Activated CD8-positive, alpha-beta memory T cell treated with anti-CD3 and anti-CD28 coated beads for 24 hours (primary cell): ENCODE measurements at places on chromosomes 7 and 10.
A peak's percentile ranks its signal among the peaks of the same experiment; 100 is the strongest.

DNA sequence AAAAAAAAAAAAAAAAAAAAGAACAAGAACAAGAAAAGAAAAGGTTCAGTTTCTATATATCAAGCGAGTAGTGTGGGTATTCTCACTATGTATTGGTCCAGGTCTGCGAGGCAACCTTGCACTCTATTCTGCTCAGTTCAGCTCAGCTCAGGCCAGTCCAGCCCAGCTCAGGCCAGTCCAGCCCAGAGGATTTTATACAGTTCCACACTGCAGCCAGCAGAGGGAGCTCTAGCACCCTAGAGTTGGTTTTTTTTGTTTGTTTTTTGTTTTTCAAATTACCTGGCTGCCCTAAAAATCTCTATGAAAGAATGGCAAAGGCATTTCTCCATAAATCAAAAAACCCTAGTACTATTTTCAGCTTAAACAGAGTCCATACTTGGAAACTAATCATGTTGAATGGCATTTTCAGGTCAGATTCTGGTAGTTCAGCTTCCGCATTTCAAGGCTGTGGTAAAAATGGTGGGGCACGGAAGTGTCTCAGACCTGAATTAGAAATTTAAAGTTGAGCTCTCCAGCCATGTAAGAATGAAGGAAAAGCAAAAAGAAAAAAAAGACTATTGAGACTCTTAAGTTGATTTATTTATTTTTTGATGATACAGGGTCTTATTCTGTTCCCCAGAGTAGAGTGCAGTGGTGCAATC, 55.2 kb upstream of the GSDME start:
- DNase-seq, result peak; percentile 78

DNA sequence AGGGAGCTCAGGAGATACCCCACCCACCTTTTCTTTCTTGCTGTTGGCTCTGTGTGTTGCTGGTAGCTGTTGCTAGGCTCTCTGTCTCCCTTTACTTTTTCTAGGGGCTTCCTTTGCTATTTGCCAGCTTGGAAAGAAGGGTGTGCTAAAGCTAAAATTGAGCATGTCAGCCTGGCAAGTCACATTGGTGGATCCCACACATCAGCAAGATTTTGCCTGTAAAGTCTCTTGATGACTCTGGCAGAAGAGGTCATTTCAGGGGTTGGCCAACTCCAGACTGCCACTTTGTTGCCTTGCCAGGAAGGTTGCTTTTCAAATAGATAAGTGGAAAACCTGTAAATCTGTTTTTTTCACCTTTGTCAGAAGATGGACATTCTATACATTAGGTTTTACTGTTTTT, 9.9 kb downstream of the CCNY start:
- DNase-seq, result no peak

GRCh38 chr7:231858-232246, 39.5 kb downstream of the FAM20C start:
- no peak for DNase-seq

GRCh38 chr7:74252893-74253292, 1.3 kb downstream of the RFC2 start:
- no peak for DNase-seq

DNA sequence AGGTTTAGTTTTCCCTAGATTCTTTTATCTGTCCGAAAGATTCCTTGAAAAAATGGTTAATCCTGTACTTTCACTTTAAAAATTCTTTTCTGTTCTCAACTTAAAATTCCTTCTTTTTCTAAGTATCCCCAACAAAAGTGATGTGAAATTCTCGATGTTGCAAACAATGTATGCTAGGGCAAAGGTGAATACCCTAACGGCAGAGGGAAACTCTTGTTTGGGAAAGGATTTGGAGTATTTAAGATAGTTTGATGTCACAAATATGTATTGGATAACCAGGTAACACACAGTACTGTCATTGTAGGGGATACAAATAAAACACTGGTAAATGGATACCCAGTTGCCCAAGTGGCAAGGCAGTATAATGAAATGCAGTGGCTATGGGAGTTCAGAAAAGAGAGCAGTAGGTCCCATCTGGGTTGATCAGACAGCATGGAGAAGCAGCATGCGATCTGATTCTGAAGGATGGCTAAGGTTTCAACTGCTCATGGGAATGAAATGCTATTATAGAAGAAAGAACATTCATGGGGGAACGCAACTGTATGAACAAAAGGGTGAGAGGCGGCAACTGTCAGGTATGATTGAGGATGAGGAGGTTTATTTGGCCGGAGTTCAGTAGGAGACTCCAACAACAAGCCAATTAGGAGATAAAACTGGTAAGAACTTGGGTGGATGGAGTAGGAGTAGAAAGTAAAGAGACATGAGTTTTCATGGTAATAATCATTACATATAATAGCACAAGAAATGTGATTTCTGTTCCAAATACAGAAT, 3.2 kb upstream of the EPC1 start:
- no peak for DNase-seq

GRCh38 chr7:64433590-64433989, 119.8 kb downstream of the ZNF736 start:
- DNase-seq, result no peak

DNA sequence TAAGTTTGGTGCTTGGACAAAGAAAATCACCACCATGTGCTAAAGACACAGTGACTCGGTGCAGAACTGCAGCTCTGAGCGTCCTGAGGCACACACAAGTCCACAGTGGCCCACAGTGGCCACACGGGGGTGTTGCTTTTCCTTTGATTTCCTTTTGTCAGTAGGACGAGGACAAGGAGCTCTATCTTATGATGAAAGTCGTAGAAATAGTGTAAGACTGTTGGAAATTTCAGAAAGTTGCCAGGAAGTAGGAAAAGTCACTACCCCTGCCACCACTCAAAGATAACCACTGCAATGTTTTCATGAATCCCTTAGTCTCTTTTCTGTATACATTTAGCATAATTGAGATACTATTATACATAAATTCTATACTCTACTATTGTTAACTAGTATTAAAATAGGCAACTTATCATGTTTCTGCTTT, 146.0 kb downstream of the TNS3 start:
- no peak for DNase-seq

- no peak for DNase-seq
Measured at GRCh38 chr7:30256349-30256858, 28.0 kb upstream of the ZNRF2 start.
